ENCODE measurements at places on chromosomes 5 and 9.
A peak's percentile ranks its signal among the peaks of the same experiment; 100 is the strongest.

GRCh38 chr9:35340046-35340445, 149.9 kb upstream of the RUSC2 start:
- no peak for DNase-seq

- DNase-seq, result no peak
These were observed 235.7 kb downstream of the COMMD10 start for GRCh38 chr5:116320486-116320885.

DNA sequence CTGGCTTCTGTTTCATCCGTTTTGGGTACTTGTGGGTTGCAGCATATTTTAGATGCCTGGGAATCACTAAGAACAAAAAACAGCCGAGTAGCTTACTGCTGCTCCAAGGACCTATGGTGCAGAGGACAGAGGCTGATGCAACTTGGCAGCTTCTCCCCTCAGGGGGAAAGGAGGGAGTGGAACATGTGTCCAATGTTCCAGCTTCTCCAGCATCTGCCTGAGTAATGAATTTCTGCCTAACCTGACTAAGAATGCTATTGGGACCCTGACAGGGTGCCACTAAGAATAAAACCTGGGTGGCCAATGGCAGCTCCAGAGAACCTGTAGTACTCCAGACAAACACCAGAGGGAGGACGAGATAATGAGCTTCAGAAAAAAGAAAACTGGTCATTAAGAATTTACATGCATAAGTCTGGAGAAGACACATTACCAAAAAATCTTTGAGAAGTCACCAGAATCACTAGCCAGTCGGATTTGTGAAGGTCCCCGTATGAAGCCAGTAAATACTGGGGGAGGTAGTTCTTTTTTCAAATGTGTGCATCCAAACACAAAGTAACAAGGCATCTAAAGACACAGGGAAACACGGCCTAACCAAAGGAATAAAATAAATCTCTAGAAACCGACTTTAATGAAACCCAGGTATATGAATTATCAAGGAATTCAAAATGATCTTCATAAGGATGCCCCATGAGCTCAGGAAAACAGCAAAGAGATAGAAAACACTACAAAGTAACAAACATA, 293.5 kb downstream of the HINT1 start:
- DNase-seq, result peak; percentile 33

DNA sequence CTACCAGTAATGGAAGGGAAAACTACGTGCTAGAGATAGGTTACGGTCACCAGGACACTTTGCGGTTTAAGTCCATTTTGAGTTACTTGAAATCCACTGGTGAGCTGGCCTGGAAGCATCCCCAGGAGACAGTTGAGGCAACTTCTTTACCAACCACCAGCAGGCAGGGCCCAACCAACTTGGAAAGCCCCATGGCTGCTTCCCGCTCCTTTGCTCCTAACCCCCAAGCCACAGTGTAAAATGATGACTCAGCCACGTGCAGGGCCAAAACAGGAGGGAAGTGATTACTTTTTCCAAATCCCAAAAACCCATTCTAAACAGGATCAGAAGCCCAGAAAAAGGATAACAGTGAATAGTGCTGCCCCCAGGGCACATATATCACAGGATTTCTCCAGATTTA, 87.4 kb downstream of the PAX5 start:
- DNase-seq, result no peak

- no peak for DNase-seq
These were observed 2.1 kb upstream of the PRDM12 start for GRCh38 chr9:130662099-130662969.

GRCh38 chr9:5575000-5575399, 53.9 kb upstream of the RIC1 start:
- DNase-seq, result no peak

GRCh38 chr5:157603333-157604190, 28.0 kb upstream of the ADAM19 start:
- DNase-seq, result peak; percentile 49

GRCh38 chr5:88732862-88733261, 150.1 kb downstream of the MEF2C start:
- no peak for DNase-seq

DNA sequence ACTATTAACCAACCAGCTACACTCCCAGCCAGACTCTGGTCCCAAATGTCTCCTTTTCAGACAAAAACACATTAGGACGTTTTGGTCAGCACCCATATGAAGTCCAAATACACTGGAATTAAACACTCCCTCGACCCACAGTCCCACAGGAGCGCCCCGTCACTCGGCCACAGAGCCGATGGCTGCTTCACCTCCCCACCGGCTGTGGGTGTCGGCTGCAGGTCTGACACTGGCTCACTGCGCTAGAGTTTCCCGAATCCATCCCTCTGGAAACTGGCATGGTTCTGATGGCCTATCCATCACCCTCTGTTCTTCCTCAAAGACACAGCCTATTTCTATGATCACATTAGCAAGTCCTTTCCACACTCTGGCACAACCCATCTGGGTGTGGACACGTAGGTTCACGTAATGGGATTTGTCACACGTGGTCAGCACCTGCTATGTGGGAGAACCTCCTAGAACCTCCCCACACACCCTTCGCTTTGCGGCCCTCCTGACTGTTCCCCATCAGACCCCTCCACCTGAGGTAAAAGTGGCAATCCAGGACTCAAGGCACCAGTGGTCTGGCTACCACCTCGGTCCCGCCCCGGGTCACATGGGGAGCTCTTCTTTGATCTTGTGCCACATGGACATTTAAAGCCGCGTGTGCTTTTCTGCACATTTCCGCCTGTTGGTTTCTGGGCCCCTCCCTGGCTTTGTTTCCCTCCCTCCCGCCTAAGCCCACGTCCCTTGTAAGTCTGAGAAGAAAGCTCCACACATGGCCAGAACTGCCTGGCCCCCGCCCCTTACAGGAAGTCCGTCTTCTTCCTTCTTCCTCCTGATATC, 131.1 kb upstream of the PHYKPL start:
- no peak for DNase-seq

DNA sequence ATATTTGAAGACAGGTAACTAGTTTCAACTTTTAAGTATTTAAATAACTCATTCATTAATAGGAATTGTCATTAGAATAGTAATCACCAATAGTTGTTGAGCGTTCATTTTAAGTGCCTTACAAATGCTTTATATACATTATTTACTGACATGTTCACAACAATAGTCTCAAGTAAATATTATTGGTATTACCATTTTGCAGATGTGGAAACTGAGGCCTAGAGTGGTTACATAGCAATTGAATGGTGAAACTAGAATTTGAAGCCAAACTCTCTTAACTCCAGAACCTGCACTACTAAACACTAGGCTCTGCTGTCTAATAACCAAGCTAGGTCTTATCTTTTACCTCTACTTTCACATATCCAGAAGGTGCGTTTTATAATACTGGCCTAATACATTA, 4.8 kb upstream of the HSPA9 start:
- no peak for DNase-seq

GRCh38 chr5:100709771-100710170, 174.6 kb downstream of the FAM174A start:
- no peak for DNase-seq

DNA sequence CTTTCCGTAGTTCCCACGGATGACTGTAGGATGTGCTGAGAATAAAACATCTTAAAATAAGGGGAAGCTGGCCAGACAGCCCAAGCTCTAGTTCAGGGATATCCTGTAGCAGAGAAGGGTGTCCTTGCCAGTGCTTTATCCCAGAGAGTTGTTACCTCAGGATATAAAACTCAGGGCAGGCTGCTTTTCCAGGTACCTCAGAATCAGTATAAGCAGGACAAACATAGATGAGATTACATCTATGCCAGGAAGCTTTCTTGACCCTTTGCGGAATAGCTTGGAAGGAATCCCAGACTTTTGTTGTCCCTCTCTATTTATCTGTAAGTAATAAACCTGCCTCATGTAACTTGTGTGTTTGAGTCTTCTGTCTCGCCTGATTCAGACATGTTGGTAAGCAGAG, 565.7 kb downstream of the PRDM9 start:
- no peak for DNase-seq

GRCh38 chr9:127776195-127776923, 2.1 kb downstream of the SH2D3C start:
- peak; percentile 77 for DNase-seq

Data from activated naive CD8-positive, alpha-beta T cell treated with anti-CD3 and anti-CD28 coated beads, Interleukin-2, amount 50 U/mL, for 24 hours (primary cell).